ENCODE measurements at places on chromosomes 12 and 14.

GRCh38 chr14:93712838-93713724 is 75.2 kb downstream of the PRIMA1 start:
- DNase-seq, result no peak

DNA sequence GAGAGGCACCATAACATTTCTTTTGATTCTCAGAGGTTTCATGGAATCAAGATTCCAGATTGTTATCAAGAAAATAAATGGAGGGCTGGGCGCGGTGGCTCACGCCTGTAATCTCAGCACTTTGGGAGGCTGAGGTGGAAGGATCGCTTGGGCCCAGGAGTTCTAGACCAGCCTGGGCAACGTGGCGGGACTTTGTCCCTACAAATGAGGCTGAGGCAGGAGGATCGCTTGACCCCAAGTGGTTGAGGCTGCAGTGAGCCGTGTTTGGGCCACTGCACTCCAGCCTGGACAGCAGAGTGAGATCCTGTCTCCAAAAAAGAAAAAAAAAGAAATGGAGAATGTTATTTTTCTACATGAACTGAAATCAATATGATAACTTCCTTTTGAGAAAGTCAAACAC is 1.3 kb downstream of the SLC39A9 start:
- DNase-seq, result no peak

- DNase-seq, result no peak
Measured at GRCh38 chr12:82596483-82596882, 90.2 kb upstream of the TMTC2 start.

DNA sequence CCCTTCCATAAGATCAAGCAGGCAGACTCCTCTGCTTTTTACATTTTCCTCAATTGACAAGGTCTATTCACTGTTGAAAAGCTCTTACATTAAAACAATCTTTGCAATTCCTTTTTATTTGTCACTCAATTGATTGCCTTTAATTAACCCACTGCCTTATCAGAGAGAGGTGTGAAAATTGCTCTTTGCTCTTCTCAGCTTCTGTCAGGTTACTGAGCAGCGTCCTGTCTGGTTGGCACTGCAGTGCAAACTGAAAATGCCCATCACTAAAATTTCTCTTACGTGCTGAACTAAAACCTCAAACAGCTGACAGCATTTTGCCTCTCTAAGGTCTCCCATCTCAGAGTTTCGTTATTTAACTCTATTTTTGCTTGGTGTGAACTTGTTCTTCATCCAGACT is 504.1 kb upstream of the ATXN7L3B start:
- no peak for DNase-seq

GRCh38 chr12:14577344-14577743 is 9.7 kb upstream of the PLBD1 start:
- DNase-seq, result no peak

- DNase-seq, result no peak
Measured at GRCh38 chr12:18864900-18865561, 127.1 kb downstream of the CAPZA3 start.

DNA sequence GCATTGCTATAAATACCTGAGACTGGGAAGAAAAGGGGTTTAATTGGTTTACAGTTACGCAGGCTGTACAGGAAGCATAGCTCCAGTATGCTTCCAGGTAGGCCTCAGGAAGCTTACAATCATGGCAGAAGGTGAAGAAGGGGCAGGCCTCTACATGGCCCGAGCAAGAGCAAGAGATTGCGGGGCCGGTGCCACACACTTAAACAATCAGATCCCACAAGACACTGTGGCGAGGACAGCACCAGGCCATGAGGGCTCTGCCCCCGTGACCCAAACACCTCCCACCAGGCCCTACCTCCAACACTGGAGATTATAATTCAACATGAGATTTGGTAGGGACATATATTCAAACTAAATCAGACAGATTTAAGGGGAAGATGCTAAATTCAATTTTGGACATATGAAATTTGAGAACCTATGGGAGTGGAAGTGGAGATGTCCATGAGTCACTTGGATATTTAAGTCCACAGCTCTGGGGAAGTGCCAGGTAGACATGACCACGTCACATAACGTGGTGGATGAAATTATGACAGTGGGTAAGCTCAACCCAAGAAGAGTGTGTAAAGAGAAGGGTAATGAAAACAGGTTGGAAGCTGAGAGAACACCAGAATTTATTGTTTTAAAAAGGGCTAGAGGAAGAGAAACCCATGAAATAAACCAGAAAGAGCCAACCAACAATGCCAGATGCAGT is 1.5 kb upstream of the LTA4H start:
- DNase-seq, result no peak

GRCh38 chr14:20609215-20610001 is 18.2 kb upstream of the RNASE12 start:
- peak; percentile 62 for DNase-seq

DNA sequence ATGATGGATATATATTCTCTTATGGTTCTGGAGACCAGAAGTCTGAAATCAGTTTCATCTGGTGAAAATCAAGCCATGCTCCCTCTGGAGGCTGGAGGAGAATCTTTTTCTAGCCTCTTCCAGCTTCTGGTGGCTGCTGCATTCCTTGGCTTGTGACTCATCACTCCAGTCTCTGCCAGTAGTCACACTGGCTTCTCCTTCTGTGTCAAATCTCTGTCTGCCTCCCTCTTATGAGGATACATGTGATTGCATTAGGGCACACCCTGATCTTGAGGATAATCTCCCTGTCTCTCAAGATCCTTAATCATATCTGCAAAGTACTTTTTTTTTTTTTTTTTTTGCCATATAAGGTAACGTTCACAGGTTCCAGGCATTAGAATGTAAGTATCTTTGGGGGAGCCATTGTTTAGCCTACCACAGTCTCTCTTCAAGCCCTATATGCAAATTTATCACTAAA is 17.7 kb downstream of the DNAL1 start:
- no peak for DNase-seq

DNA sequence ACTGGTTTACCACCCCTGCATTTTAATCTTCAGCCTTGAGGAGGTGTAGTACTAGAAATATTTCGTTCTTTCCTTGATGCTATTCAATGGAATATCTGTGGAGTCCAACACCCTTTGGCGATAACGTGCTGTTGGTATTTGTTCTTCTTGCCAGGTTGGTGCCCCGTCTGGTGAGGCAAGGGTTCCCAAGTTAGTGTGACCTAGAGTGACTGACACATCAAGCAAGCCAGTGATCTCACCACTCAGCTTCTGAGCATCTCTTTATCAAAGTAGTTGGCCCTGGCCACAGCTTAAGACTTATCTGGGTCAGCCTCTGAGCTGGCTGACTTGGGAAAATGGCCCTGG is 60.2 kb downstream of the PLXNC1 start:
- no peak for DNase-seq

DNA sequence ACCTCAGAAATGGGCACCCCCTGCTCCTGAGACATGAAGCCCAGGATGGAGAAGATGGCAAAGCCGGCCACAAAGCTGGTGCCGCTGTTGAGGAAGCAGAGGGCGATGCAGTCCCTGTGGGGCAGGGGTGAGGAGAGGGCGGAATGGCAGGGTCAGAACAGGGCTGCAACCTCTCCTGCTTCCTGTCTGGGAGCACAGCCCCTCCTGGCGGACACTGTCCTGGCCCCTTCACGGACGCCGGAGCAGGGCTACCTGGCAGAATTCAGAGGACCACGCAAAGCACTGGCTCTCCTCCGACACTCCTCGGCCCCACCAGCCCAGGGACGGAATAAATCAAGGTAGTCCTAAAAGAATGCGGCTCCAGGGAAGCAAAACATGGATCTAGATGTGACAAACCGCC is 12.4 kb upstream of the SLC6A12 start:
- DNase-seq, result no peak

- no peak for DNase-seq
Measured at GRCh38 chr14:33510063-33510481, 440.8 kb downstream of the EGLN3 start.

- DNase-seq, result peak; percentile 83
Measured at GRCh38 chr14:22536853-22537338, 52.1 kb downstream of the DAD1 start.
